ENCODE measurements at places on chromosomes 3 and 15.

GRCh38 chr3:105953831-105954230, 85.0 kb upstream of the CBLB start:
- H3K36me3 ChIP-seq: no peaks in the 10 kb centered on the region
- no peak overlapping the region for H3K4me3 ChIP-seq
- no peak for DNase-seq
- H3K27me3 ChIP-seq: no peaks in the 10 kb centered on the region

GRCh38 chr3:100634493-100635272, 25.3 kb downstream of the ADGRG7 start:
- no peaks in the 10 kb centered on the region for H3K4me1 ChIP-seq
- DNase-seq: no peak
- H3K27me3 ChIP-seq: no peaks in the 10 kb centered on the region
- H3K36me3 ChIP-seq: no peaks in the 10 kb centered on the region
- no peak overlapping the region for H3K27ac ChIP-seq

- H3K27me3 ChIP-seq: no peaks in the 10 kb centered on the region
- peaks cover 25% of the 10 kb centered on the region for H3K4me1 ChIP-seq
- no peak overlapping the region for H3K27ac ChIP-seq
- H3K36me3 ChIP-seq: no peaks in the 10 kb centered on the region
- no peak overlapping the region for H3K4me3 ChIP-seq
- DNase-seq: no peak
These were observed 97.6 kb upstream of the ICE2 start for GRCh38 chr15:60576515-60576914.

DNA sequence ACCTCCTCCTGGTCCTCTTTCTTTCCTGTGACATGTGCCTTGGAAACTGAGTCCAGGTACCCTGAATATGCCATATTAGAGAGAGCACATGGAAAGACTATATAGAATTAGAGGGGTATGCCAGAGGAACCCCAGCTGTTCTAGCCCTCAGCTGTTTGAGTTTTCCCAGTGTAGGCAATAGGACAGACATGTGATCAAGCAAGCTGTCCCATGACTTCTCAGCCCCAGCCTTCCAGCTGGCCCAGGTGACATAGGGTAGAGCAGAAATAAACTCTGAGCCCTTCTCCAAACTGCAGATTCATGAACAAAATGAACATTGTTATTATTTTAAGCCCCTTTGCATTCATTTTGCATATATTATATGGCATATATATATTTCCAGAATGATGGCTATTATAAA, 118.7 kb downstream of the PPM1L start:
- H3K4me3 ChIP-seq: no peak overlapping the region
- no peak overlapping the region for H3K27ac ChIP-seq
- peaks cover 3% of the 10 kb centered on the region for H3K4me1 ChIP-seq
- H3K36me3 ChIP-seq: no peaks in the 10 kb centered on the region
- H3K27me3 ChIP-seq: no peaks in the 10 kb centered on the region

GRCh38 chr3:110384601-110385000, 687.0 kb upstream of the NECTIN3 start:
- H3K27me3 ChIP-seq: no peaks in the 10 kb centered on the region
- no peak overlapping the region for H3K4me3 ChIP-seq
- no peaks in the 10 kb centered on the region for H3K36me3 ChIP-seq
